ENCODE measurements at places on chromosomes 3 and 15.

DNA sequence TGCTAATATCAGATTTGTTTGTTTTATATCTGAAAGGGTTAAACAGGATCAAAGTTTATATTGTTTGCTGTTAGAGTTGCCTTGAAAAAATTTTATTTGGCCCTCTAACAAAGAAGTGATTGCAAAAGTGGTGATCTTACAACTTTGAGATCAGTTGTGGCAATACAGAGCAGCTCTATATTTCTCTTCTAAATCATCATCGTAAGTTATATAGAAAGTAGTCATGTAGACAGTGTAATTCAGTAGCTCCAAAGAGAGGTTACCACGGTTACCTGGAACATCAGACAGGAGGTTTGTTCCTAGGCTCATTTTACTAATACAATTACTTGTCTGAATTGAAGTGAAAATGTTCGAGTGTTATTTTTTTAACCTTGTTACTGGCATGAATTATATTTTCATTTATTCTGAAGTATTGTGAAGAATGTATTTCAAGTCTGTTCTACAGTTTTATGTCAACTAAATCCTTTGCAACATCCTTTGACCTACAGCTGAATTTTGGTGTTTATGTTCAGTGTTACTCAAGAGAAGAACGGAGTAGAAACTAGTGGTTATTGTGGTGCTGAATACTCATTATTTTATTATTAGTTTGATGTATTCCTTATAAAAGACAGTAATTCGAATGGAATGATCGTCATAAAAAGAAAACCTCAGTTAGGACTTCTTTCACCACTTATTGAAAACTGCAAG lies 214.2 kb downstream of the NAALADL2 start:
- DNase-seq, result no peak

- DNase-seq, result no peak
Measured at GRCh38 chr3:160009525-160009924, 20.9 kb downstream of the IL12A start.

GRCh38 chr15:71275098-71275497 lies 159.8 kb downstream of the THSD4 start:
- no peak for DNase-seq

DNA sequence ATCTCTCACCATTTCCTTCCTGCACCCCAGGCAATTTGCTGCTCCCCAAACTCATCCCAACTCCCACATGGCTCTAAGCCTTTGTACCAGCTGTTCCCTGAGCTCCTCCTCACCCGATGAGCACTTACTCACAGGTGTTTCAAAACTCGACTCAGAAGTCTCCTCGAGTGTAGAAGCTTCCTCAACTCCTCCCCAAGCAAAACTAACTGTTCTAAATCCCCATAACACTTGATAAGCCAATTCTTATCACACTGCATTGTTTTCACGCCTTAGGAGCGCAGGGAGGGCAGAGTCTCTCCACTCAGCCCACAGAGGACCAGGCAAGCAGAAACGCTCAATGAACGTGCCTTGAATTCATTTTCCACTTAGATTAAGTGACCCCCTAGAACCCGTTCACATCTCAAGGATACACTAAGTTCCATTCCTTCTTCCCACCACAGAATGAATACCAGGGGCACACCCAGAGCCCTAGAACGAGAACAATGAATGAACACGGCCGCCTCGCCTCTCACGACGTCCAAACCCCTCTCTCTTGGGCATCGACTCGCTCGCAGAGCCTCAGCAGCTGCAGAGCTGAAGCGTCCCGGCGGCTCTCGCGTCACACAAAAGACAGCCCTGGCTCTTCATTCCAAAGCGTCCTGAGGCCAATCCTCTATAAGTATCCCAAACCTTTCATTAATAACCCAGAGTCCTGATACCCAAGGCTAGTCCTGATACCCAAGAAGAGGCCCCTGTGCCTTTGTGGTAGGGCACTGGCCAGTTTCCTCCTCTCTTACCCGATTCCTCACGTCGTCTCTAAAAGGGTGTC lies 1.1 kb downstream of the RAF1 start:
- DNase-seq, result no peak
